Hepatocyte (in vitro differentiated cells): ENCODE measurements at places on chromosomes 1 and 21. TPM values are rescaled to one million over a fixed set of nuclear protein-coding genes. Genes with fewer than 3 reads are reported as not detected.

Gene C1orf94
- total RNA-seq = not detected in 2 replicates

GRCh38 chr1:241499910-241500309, 19.6 kb downstream of the FH start:
- peak; percentile 40 for DNase-seq
- no peak overlapping the region for H3K27ac ChIP-seq
- H3K4me1 ChIP-seq = no peaks in the 10 kb centered on the region
- no peak overlapping the region for H3K4me3 ChIP-seq

- DNase-seq = no peak
- H3K4me3 ChIP-seq = no peak overlapping the region
- H3K36me3 ChIP-seq = no peaks in the 10 kb centered on the region
Measured at GRCh38 chr1:81678779-81679178, 122.0 kb upstream of the ADGRL2 start.

GRCh38 chr21:37631319-37632117, 264.9 kb downstream of the DYRK1A start:
- no peaks in the 10 kb centered on the region for H3K27me3 ChIP-seq
- no peaks in the 10 kb centered on the region for H3K36me3 ChIP-seq
- H3K4me1 ChIP-seq = peaks cover 12% of the 10 kb centered on the region
- no peak overlapping the region for H3K27ac ChIP-seq
- H3K4me3 ChIP-seq = no peak overlapping the region

GRCh38 chr1:159889821-159890252, 10.1 kb downstream of the CFAP45 start:
- no peaks in the 10 kb centered on the region for H3K27me3 ChIP-seq
- H3K4me3 ChIP-seq = no peak overlapping the region
- H3K4me1 ChIP-seq = no peaks in the 10 kb centered on the region
- no peaks in the 10 kb centered on the region for H3K36me3 ChIP-seq
- no peak for DNase-seq
- no peak overlapping the region for H3K27ac ChIP-seq
